NCI-H187 (cell line): ENCODE measurements at places on chromosomes 2 and 18.

GRCh38 chr2:229169751-229170150 is 101.3 kb downstream of the PID1 start:
- DNase-seq: no peak

DNA sequence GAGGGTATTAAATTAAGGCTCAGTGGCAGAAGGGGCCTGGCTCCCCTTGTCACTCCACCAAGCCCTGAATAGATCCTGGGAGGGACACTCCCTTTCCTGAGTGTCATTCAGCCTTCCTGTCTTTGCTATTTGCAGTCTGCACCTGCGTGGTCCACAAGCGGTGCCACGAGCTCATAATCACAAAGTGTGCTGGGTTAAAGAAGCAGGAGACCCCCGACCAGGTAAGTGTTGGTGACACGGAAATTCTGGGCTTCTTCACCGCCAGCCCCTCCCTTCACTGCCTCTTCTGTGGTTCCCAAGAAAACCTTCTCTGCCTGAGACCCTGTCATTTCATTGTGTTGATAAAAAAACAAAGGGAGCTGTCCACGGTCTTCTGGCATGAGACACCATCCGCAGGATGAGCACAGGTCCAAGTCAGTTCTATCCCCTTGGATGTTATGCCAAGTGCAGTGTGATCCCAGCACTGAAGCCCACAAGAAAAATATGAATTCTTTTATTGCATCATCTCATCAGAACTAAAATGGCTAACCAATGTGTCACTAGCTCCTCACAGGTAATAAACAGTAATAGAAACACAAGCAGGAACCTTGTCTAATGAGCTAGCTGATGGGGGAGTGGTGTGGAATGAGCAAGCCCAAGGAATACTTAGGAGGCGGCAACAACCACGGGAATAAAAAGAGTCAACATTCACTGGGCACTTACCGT is 316.9 kb upstream of the EPAS1 start:
- peak; percentile 48 for DNase-seq

DNA sequence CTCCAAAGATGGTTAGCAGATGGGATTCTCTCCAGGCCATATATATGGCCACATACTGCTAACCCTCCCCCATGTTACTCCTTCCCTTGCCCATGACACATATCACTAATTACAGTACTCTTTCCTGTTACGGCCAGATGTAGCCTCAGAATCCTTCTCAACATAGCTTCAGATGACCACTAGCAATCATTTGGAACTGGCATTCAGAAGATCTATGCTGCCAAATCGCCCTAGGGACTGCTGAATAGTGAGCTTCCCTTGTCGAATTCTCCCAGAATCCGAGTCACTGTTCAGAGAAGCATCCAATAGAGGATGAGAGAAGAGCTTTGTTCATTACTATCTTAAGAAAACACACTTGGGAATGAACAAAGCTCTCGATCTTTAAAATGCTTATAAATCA is 121.2 kb upstream of the TANK start:
- DNase-seq: no peak

- no peak for DNase-seq
Observed at GRCh38 chr2:126849991-126850535, 48.6 kb upstream of the TEX51 start.

- DNase-seq: no peak
Observed at GRCh38 chr18:34901299-34901698, 139.9 kb upstream of the MAPRE2 start.

DNA sequence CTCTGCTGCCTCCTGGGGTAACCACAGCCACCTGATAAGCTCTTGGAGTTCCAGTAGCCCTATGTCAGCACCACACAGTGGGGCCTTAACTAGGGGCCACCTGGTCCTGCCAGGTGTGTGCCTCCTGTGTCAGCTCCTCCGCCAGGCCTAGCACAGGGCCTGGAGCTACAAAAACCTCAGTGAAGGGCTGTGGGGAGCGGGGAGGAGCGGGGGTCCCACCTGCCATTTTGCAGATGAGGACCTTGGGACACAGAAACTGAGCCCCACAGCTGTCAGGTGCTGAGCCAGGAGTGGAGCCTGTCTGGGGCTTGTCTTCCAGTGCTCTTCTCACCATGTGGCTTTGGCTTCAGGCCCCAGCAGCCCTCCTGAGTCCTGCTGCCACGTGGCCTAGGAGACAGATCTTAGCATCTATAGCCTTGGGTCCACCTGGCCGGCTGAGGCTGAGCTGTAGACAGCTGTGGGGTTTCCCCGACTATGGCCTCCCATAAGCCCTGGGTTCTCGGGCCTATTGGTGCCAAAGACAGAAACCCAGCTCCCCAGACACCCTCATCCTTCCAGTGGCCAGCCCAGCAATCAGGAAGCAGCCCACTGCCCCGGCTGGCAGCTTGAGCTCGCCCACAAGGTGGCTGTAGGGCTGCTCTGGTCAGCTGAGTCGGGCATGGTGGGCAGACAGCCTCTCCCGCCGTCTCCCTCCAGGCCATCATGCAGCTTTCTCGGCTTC is 104.5 kb upstream of the MCFD2 start:
- DNase-seq: no peak

DNA sequence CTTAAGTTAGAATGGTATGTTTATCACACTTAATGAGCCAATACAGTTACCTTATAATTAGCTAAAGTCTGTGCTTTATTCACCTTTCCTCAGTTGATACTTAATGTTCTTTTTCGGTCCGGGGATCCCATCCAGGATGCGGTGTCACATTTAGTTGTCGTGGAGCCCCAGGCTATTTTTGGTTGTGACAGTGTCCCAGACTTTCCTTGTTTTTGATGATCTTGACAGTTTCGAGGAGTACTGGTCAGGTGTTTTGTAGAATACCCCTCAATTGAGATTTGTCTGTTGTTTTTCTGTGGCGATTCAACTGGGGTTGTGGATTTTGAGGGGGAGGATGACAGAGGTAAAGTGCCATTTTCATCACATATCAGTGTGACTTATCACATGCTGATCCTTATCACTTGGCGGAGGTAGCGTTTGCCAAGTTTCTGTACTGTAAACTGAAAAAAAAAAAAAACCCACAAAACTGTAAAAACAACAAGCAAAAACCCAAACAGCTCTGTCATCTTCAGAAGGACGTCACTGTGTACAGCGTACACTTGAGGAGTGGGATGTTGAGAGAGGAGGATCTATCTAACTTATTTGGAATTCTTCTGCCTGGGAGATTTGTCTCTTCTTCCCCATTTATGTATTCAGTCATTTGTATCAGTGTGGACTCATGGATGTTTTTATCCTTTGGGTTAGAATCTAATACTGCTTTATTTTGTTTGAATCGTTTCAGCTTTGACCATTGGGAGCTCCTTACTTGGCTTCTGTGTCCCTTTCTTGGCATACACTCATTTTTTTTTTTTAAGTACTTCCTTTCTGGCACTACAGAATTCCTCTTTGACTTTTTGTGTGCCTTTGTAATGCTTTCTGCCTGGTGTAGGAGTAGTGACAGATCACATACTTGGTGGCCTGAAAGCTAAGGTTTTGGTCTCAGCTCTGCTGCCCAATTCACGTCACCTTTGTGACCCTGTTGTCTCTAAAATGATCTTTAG is 68.1 kb downstream of the FMNL2 start:
- DNase-seq: no peak

- DNase-seq: no peak
Observed at GRCh38 chr2:20125616-20126015, 74.2 kb upstream of the LAPTM4A start.

DNA sequence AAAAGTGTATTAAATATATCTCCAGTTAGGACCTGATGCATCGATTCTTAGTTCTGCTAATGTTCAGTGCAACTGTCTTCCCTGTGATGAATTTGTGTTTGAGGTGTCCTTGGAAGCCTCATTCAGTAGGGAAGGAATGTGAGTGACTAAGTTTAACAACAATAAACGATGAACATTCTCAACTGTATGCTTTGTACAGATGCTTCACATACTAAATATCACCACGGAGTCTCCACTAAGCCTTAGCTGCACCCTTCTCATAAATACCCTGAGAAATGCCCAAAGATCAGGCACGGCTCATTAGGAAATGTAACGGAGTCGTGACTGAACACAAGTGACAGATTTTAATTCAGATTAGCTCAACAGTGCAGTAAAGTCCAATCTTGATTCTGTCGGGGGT is 24.4 kb upstream of the AGFG1 start:
- DNase-seq: no peak

DNA sequence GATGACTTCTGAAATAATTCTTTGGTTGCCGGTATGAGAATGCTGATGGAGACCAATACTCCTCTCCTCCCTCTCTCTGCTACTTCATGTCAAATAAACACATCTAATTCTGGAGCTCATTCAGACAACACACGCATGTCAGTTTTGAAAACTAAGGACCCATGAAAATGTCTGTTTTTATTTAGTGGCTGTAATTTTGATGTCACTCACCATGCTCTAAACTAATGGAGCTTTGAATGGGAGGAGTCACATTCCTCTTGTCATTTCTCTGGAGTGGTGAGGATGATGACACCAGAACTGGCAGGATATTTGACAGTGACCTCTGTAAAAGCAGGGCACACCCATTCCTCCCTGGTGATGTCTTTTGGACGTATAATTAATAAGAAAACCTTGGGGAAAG is 163.0 kb downstream of the PHLPP1 start:
- DNase-seq: no peak

DNA sequence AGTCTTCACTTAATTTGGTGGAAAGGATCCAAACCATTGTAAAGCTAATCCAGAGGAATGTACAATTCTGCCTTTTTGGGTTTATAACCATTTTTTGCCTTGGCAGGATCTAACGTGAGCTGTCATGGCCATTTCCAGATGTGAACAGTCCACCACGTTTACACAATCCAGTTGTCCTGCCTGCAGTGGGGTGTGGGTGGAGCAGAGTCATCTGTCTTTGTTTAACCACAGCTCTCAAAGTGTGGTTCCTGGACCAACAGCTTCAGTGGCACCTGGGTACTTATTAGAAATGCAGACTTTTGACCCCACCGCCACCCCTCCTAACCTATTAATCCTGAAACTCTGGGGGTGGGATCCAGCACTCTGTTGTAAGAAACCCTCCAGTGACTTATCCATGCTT is 35.9 kb downstream of the FHOD3 start:
- DNase-seq: no peak

- DNase-seq: no peak
Observed at GRCh38 chr2:196963961-196964360, 37.5 kb upstream of the PGAP1 start.

DNA sequence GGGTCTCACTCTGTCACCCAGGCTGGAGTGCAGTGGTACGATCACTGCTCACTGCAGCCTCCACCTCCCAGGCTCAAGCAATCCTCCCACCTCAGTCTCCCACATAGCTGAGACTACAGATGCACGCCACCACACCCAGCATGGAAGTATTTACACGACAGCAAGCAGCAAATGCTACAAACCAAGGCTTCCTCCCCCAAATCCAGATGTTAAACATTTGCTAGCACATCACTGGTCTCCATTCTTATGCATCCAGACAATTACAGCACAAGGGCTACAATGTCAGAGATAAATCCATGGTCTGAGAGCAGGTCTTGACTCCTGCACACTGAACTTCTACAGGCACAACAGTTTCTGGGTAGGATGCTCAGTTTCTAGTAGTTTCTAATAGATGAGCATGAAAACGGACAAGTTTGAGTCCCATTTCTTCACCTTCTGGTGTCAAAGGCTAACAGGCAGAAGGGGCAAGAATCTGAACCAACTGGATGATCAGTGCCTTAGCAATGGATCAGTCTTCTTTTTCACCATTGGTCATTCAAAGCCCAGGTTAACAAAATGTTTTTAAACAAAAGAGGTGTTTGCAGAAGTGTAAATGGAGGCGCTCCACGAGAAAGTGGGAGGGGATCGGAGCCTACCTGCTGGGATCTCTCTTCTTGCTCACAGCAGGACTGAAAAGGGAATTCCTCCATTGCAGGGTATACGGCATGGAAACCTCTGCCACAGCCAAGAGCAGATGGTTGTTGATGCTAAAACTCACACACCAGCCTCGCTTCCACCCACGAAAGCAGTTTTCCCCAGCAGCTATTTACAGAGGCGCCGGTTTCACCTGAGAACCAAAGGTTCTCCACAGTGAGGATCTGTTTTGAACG is 135.0 kb upstream of the ARL4C start:
- DNase-seq: no peak

GRCh38 chr2:238763471-238763995 is 84.4 kb upstream of the TWIST2 start:
- no peak for DNase-seq

DNA sequence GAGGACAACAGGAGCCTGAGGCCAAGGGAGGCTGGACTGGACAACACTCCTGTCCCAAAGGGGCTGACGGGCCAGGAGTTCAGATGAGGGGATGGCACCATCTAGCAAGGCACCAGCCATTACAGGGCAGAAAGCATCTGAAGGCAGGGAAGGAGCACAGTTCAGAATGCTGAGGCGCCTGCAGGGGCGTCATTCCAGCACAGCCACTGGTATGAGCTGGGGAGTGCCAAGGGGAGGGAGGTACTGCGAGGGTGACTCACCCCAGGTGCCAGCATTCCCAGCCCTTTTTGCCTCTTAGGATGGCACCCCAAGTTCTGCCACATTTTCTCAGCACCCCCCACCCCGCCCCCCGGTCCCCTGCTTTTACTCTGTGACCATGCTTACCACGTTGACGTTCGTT is 129.8 kb upstream of the EPAS1 start:
- DNase-seq: no peak

- DNase-seq: no peak
Observed at GRCh38 chr18:73365018-73365417, 497.2 kb upstream of the NETO1 start.

- no peak for DNase-seq
Observed at GRCh38 chr2:153510996-153511395, 32.4 kb upstream of the RPRM start.

DNA sequence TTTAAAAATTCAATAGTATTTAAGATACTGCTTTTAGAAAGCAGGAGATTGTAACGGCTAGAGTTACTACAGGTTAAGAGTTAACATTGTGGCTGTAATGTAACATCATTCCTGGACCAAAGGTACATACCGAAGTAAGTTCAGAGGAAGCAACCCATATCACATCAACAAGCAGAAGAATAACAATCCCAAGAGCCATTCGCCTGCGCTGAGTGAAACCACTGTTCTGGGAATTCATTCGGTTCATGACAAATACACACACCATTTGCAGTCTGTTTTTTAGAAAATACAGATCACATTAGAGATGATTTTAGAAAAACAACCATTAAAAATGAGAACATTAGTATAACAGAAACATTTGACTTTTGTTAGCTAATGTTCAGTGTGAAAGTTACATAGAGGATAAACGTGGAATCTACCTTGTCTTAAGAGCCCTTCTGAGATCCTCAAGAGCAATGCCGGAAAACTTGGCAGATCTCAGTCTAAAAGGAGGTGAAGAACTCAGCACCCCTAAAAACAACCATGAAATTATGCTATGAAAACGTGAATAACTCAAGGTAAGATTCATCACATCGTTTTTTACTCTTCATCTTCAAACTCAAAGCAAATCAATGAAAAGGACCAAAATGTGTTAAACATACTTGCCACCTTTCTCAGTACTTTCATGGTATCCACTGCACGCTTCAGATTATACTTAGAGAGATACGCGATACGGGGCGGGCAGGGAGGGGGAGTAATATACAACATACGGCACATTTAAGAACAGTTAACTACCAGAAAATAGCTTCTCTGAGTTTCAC is 1.2 kb downstream of the SLC35F5 start:
- no peak for DNase-seq

- no peak for DNase-seq
Observed at GRCh38 chr2:424306-425171, 136.6 kb upstream of the ALKAL2 start.
